Stomach (tissue), 19 donors: ENCODE measurements at places on chromosomes 7 and 10. TPM values are rescaled to one million over a fixed set of nuclear protein-coding genes. Genes with fewer than 3 reads are reported as not detected.

PTTG1IP2 gene
- polyA plus RNA-seq, result not detected

MAGI2 gene
- polyA plus RNA-seq, result 1.4 TPM

CASTOR2 gene
- 0.08 TPM for polyA plus RNA-seq

CACNA2D1 gene
- polyA plus RNA-seq, result 2.7 TPM

KCNH2 gene
- 13.4 TPM for polyA plus RNA-seq
